ENCODE measurements at places on chromosomes 13 and 19. TPM values are rescaled to one million over a fixed set of nuclear protein-coding genes. Genes with fewer than 3 reads are reported as not detected.
A peak's percentile ranks its signal among the peaks of the same experiment; 100 is the strongest.

Gene SPTBN4
- total RNA-seq = 6.1 TPM

Gene GPC6
- total RNA-seq = 1.8 TPM

Gene EPS8L1
- 0.88 TPM for total RNA-seq

Gene RFPL4AL1
- total RNA-seq = not detected

DNA sequence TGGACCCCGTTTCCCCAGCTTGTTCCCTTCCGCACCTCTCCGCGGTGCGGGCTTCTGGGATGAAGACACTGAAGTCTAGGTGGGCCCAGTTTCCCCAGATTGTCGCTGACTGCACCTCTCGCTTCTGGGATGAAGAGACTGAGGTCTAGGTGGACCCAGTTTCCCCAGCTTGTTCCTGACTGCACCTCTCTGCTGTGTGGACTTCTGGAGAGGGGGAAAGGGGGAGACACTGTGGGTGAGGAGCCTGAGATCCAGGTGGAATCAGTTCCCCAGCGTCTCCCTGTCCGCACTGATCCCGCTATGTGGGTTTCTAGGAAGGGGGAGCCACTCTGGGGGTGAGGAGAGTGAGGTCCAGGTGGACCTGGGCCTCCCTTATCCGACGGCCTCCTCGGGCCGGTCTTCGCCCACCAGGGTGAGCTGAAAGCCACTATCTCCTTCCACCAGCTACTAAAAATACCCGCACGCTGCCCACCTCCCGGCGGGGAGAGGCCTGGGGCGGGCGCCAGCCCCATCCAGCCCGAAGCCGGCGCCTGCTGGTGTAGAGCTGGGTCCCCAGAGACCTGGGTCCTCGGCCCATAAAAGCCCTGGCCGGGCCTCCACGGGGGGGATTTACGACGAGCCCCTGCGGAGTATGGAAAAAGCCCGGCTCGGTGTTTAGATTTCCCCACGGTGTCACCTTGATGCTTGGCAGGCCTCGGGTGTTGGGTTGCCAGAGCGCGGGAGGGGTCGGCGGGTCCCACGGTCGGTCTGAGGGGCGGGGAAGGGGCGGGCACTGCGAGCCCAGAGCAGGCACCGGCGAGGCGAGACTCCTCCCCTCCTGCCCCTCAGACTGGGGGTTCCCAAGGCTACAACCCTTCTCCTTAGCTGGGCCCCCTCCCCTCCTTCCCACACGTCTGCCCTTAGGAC lies 10.6 kb downstream of the FUT6 start:
- peaks cover 55% of the 10 kb centered on the region for H3K27me3 ChIP-seq
- DNase-seq = peak; percentile 40

- H3K4me1 ChIP-seq = no peaks in the 10 kb centered on the region
- no peak overlapping the region for H3K4me3 ChIP-seq
- no peaks in the 10 kb centered on the region for H3K27me3 ChIP-seq
- no peak overlapping the region for H3K27ac ChIP-seq
- H3K36me3 ChIP-seq = peaks cover 8% of the 10 kb centered on the region
Measured at GRCh38 chr13:80688593-80688992, 347.7 kb upstream of the SPRY2 start.

DNA sequence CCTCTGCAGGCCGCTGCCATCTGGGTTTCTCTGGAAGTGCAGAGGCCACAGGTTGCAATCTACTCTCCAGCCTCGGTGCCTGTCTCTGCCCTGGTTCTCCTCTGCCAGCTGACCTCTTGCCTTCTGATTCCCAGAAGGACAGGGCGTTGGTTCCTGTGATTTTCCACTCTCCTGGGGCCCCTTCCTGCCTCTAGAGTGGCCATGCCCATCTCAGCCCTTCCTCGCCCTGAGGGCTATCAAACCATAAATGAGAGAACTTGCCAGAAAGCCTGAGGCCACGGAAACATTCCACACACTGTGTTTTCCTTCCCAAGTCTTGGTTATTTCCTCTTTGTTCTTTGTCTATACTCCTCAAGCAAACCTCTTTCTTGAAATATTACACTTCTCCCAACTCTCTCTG lies 146.2 kb downstream of the SHISA2 start:
- no peak overlapping the region for H3K4me3 ChIP-seq
- no peaks in the 10 kb centered on the region for H3K4me1 ChIP-seq
- peaks cover 8% of the 10 kb centered on the region for H3K27me3 ChIP-seq
- no peaks in the 10 kb centered on the region for H3K36me3 ChIP-seq

DNA sequence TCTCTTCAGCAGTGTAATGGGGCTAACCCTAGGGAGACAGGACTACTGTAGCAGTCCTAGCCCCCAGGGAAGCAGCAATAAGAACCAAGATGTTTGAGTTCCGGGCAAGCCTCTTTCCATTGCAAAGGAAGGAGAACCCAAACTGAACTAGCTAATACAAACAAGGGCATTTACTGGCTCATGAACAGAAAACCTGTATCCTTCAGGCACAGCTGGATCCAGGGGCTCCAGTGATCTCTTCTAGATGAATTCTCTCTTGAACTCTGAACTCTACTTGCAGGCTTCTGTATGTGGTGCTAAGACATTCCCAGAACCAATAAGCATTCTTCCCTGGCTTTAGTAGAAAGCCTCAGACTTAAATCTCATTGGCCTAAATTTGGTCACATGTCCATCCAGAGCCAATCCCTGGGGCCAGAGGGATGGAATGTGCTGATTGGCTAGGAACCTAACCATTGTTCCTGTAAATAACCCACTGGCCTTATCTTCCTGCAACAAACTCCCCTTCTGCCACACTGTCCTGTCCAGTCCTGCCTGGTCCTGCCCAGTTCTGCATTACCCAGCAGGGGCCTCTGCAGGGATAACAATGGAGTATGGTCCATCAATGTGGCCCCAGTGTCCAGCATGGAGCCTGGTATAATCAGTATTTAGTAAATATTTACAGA lies 3.9 kb upstream of the PODNL1 start:
- H3K27me3 ChIP-seq = peaks cover 9% of the 10 kb centered on the region
- no peak overlapping the region for H3K27ac ChIP-seq
- peaks cover 7% of the 10 kb centered on the region for H3K4me1 ChIP-seq
- H3K36me3 ChIP-seq = no peaks in the 10 kb centered on the region
- no peak for DNase-seq

- H3K4me3 ChIP-seq = no peak overlapping the region
- no peak overlapping the region for H3K27ac ChIP-seq
- H3K27me3 ChIP-seq = no peaks in the 10 kb centered on the region
- no peak for DNase-seq
- peaks cover 7% of the 10 kb centered on the region for H3K36me3 ChIP-seq
- H3K4me1 ChIP-seq = peaks cover 59% of the 10 kb centered on the region
Measured at GRCh38 chr19:2181633-2181997, 17.9 kb downstream of the DOT1L start.

DNA sequence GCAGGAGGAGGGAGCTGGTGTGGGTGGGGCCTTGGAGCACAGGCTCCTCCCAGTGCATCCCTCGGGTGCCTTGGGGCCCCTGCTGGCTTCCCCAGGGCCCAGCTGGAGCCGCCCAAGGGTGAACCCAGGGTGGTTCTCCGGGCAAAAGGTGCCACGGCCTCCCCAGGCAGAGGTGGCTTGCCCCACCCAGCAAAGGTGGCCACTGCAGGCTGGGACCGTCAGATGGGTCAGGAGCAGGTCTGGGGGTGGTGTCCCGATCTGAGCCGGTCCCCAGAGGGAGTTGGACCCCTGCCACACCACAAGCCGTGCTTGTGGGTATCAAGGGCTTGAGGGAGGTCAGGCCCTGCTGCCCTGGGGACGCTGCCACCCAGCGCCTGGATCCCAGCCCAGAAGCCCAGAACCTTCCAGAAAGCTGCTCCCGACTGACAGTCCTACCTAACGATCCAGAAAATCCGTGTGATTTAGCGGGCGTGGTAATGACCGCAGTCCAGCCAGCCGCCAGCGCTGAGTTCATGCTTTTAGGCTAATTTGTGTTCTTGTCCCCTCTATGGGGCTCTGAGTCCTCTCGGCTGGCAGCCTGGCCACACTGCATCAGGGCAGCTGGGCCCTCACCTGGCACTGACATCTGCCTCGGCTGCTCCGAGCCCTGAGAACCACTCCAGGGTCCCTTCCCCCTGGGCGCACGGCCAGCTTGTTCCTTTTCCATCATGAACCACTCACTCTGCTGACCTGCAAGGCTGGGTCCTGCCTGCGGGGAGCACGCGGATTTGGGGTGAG lies 5.0 kb upstream of the GRIN3B start:
- H3K4me3 ChIP-seq = no peak overlapping the region
- peaks cover 14% of the 10 kb centered on the region for H3K4me1 ChIP-seq
- no peak overlapping the region for H3K27ac ChIP-seq
- H3K27me3 ChIP-seq = peaks cover 54% of the 10 kb centered on the region
- peaks cover 30% of the 10 kb centered on the region for H3K36me3 ChIP-seq

DNA sequence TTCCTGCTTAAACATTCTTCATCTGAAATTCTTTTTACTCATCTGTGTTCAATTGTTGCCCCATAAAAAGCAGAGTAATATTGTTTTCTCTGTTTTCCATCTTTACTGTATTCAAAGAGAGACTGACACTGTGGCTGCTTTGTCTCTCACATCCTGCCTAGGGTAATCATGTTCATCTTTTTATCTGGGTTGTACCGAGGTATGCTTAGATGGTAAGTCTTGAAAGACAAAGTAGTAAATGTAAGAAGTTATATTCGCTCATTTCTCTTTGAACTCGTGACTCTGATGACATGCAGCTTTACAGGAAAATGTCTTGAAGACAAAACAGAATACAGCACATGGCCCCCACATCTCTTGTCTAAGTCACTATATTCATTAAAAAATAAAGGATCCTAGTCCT lies 20.0 kb upstream of the CYSLTR2 start:
- peaks cover 10% of the 10 kb centered on the region for H3K4me1 ChIP-seq
- peak overlapping the region; percentile 21 for H3K27ac ChIP-seq
- H3K4me3 ChIP-seq = no peak overlapping the region
- H3K27me3 ChIP-seq = no peaks in the 10 kb centered on the region
- no peaks in the 10 kb centered on the region for H3K36me3 ChIP-seq

DNA sequence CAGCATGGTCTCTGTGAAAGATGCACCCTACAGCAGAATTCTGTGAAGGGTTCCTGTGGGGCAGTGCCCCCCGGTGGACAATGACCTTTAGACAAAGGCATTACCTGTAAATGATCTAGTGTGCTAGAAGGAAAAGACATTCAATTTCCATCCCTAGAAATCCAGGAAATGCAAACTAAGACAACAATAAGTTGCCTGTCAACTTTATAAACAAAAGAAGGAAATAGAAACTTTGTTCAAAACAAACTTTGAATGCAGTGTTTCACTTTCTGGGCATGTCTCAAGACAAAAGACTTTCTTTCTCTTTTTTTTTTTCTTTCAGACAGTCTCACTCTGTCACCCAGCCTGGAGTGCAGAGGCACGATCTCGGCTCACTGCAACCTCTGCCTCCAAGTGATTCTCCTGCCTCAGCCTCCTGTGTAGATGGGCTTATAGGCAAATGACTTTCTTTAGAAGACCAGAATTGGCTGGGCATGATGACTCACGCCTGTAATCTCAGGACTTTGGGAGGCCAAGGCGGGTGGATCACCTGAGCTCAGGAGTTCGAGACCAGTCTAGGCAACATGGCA lies 15.5 kb downstream of the TEX101 start:
- H3K36me3 ChIP-seq = no peaks in the 10 kb centered on the region
- H3K4me1 ChIP-seq = no peaks in the 10 kb centered on the region
- DNase-seq = no peak
- no peak overlapping the region for H3K4me3 ChIP-seq

Gene UPK1A
- not detected for total RNA-seq

- peak overlapping the region; percentile 46 for H3K4me3 ChIP-seq
- no peaks in the 10 kb centered on the region for H3K36me3 ChIP-seq
- no peaks in the 10 kb centered on the region for H3K27me3 ChIP-seq
- peak overlapping the region; percentile 81 for H3K27ac ChIP-seq
- peak; percentile 97 for DNase-seq
- peaks cover 18% of the 10 kb centered on the region for H3K4me1 ChIP-seq
Measured at GRCh38 chr19:11293433-11294389, 2.2 kb upstream of the TSPAN16 start.

GRCh38 chr13:45104261-45104660 lies 16.0 kb upstream of the GTF2F2 start:
- no peaks in the 10 kb centered on the region for H3K36me3 ChIP-seq
- no peaks in the 10 kb centered on the region for H3K4me1 ChIP-seq
- H3K27me3 ChIP-seq = peaks cover 14% of the 10 kb centered on the region
- H3K4me3 ChIP-seq = no peak overlapping the region
- no peak overlapping the region for H3K27ac ChIP-seq
- no peak for DNase-seq

DNA sequence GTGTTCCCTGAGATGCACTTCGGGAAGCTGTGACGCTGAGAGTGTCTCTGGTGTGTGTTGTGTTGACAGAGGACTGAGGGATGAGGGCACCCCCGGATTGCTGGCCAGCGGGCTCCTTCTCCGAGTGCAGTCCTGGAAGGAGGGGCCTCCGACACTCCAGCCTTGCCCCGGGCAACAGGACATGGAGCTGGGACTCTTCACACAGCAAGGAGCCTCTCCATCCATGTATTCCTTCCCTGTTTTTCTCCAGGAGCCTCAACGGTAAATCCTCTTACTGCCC lies 61.3 kb downstream of the SOX1 start:
- H3K27me3 ChIP-seq = peaks cover 99% of the 10 kb centered on the region
- H3K36me3 ChIP-seq = no peaks in the 10 kb centered on the region
- DNase-seq = no peak
- H3K4me1 ChIP-seq = no peaks in the 10 kb centered on the region

DNA sequence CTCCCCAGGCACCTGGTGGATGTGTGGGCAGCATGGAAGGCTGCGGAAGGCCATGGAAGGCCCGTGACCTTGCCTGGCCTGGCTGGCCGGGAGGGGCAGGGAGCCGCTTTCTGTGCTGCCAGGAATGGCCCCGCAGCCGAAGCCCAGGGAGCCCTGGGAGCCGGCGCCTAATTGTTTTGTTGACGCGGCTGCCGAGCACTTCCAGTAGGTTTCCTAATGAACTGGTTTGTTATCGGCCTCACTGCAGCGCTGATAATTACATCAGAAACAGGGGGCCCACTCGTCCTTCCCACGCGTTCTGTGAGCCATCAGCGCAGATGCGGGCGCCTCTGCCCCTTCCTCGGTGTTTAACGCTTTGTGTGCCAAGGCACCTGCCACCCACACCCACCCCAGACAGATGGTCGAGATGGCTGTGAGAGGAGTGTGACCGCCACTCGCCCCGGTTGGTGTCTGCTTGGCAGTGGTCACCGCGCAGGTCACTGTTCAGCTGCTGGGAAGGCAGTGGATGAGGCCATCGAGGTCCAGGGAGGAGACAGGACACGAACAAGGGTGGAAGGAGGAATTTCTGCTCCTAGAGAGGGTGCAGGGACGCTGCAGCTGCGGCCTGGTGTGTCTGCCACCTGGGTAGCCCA lies 124.5 kb downstream of the KDM4B start:
- H3K4me1 ChIP-seq = peaks cover 44% of the 10 kb centered on the region
- peak overlapping the region; percentile 77 for H3K27ac ChIP-seq
- peak; percentile 52 for DNase-seq
- no peak overlapping the region for H3K4me3 ChIP-seq
- peaks cover 22% of the 10 kb centered on the region for H3K36me3 ChIP-seq
- H3K27me3 ChIP-seq = no peaks in the 10 kb centered on the region

Gene FAM216B
- total RNA-seq = 0.99 TPM

DNA sequence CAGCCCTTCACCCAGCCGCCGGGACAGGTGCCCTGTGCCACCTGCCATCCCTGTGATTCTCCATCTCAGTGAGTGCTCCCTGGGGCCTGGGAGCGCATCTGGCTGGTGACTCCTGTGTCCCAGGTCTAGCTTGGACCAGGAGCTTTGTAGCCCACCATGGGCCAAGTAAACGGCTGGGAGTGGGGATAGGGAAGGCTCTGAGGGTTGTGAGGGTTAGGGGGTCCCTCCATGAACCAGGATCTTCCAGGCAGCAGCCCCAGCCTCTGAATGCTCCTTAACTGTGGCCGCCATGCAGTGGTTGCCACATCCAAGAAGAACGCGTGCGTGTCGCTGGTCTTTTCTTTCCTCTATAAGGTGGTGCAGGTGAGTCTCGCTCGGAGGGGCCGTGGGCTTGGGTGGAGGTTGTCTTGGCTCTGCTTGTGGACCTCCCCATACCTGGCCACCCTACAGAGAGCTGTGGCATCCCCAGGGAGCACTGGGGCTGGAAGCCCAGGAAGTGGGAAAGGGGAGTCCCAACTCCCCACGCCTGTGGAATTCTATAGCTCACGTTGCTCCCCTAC lies 8.4 kb downstream of the AP1M1 start:
- peak overlapping the region; percentile 32 for H3K27ac ChIP-seq
- no peaks in the 10 kb centered on the region for H3K27me3 ChIP-seq
- H3K4me1 ChIP-seq = peaks cover 27% of the 10 kb centered on the region
- no peak for DNase-seq

All from left ventricle myocardium inferior (tissue), 1 donor.